ENCODE measurements at places on chromosomes 13 and 19.

GRCh38 chr13:32284927-32285632 is 30.1 kb downstream of the ZAR1L start:
- DNase-seq: peak; percentile 66

- no peak for DNase-seq
Observed at GRCh38 chr19:23946569-23946968, 31.9 kb downstream of the ZNF726 start.

GRCh38 chr13:27104606-27105005 is 67.0 kb downstream of the USP12 start:
- DNase-seq: peak; percentile 22

GRCh38 chr13:29484236-29484635 is 111.3 kb downstream of the SLC7A1 start:
- DNase-seq: no peak

- peak; percentile 48 for DNase-seq
Observed at GRCh38 chr13:103236213-103236612, 170.0 kb upstream of the SLC10A2 start.

DNA sequence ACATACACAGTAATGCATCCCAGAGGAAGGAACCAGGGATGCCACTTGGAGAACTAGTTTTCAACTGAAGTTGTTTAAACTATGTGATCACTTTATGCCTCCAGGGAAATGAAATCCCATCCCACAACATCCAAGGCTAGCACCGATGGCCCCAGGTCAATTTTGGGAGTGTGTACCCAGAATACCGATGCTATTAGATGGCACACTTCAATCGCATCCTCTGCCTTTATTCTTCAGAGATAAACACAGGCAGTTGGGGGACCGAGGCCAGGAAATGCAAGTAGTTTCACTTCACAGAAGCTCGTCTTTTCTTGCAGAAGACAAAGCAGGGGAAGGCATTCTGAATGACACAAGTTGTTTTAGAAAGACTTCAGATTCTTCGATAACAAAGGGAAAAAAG is 13.8 kb downstream of the STK24 start:
- no peak for DNase-seq

DNA sequence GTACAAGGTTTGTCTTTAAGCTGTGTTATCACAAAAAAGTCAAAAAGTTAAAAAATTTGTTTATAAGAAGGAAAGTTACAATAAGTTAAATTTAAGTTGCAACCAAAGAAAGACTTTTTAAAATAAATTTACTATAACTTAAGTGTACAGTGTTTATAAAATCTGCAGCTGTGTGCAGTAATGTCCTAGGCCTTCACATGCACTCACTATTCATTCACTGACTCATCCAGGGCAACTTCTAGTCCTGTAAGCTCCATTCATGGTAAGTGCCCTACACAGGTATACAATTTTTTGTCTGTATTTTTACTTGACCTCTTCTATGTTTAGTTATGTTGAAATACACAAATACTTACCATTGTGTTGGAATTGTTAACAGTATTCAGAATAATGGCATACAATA is 667.9 kb upstream of the SLITRK5 start:
- DNase-seq: peak; percentile 19

DNA sequence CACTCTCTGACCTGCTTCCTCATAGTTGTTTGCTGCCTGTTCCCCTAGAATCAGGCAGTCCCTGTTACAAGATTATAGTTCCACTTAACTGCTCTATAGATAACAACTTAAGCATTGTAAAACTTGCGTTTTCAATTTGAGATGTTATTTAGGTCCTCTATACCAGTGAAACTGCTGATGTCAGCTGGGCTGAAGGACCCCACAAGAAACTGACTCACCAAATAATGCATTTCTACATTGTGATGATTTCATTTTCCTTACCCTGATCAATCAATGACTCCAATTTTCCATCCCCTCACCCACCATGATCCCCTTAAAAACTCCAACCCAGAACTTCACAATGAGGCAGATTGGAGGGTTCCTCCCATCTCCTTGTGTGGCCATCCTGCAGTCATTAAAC is 280.7 kb downstream of the SLITRK1 start:
- DNase-seq: no peak

All from epithelial cell of esophagus (primary cell).